Right ventricle myocardium superior (tissue), 1 donor: ENCODE measurements at places on chromosomes 12 and 14. TPM values are rescaled to one million over a fixed set of nuclear protein-coding genes. Genes with fewer than 3 reads are reported as not detected.

CPNE6 gene
- not detected for total RNA-seq

BEST3 gene
- 0.48 TPM for total RNA-seq

SPTB gene
- total RNA-seq: 70.8 TPM

IL26 gene
- total RNA-seq: not detected

PPM1H gene
- 6.5 TPM for total RNA-seq

LRRC43 gene
- total RNA-seq: 0.81 TPM

KRT3 gene
- total RNA-seq: not detected

GNS gene
- total RNA-seq: 97.9 TPM

RNASE7 gene
- total RNA-seq: not detected

SSPN gene
- 51.5 TPM for total RNA-seq

EXOC3L4 gene
- total RNA-seq: 0.38 TPM

EPYC gene
- not detected for total RNA-seq

MAP3K9 gene
- total RNA-seq: 1.4 TPM

PTPRB gene
- total RNA-seq: 34.6 TPM

KRT7 gene
- total RNA-seq: 0.59 TPM

BEGAIN gene
- 0.46 TPM for total RNA-seq

GPN3 gene
- total RNA-seq: 28.1 TPM

ZNF10 gene
- total RNA-seq: 5.2 TPM

SERPINA12 gene
- not detected for total RNA-seq

PTGER2 gene
- total RNA-seq: 0.65 TPM

POTEG gene
- not detected for total RNA-seq

KCNC2 gene
- total RNA-seq: not detected

MANSC1 gene
- 7.9 TPM for total RNA-seq

LTBP2 gene
- 11.9 TPM for total RNA-seq

ASB2 gene
- total RNA-seq: 297 TPM

ADAMTS20 gene
- not detected for total RNA-seq

TMEM253 gene
- 0.43 TPM for total RNA-seq

RAB21 gene
- total RNA-seq: 163 TPM

GAS2L3 gene
- 2.4 TPM for total RNA-seq

STAC3 gene
- 1.2 TPM for total RNA-seq

IQSEC3 gene
- 1.5 TPM for total RNA-seq

BHLHE41 gene
- 39.1 TPM for total RNA-seq

FAM90A1 gene
- total RNA-seq: not detected
